ENCODE measurements at places on chromosomes 13 and 19. TPM values are rescaled to one million over a fixed set of nuclear protein-coding genes. Genes with fewer than 3 reads are reported as not detected.

LIN7B gene
- 6.7 TPM for total RNA-seq

TEKTIP1 gene
- total RNA-seq, result not detected

GRK1 gene
- total RNA-seq, result not detected

SBSN gene
- total RNA-seq, result 3.2 TPM

NLRP5 gene
- not detected for total RNA-seq

ATP8A2 gene
- total RNA-seq, result not detected

CLIP3 gene
- 0.95 TPM for total RNA-seq

GPR42 gene
- not detected for total RNA-seq

SIGLEC8 gene
- total RNA-seq, result not detected

GAPDHS gene
- not detected for total RNA-seq

SOHLH2 gene
- total RNA-seq, result not detected

GPR183 gene
- not detected for total RNA-seq

SHISA7 gene
- not detected for total RNA-seq

ZNF100 gene
- not detected for total RNA-seq

RNF225 gene
- total RNA-seq, result not detected

TMPRSS9 gene
- total RNA-seq, result not detected

ZNF304 gene
- total RNA-seq, result 2.3 TPM

ZNF587B gene
- 7.1 TPM for total RNA-seq

SRRM5 gene
- total RNA-seq, result 0.98 TPM

ALG11 gene
- 5.8 TPM for total RNA-seq

SHD gene
- not detected for total RNA-seq

CCNE1 gene
- total RNA-seq, result 25.1 TPM

ZIM2 gene
- not detected for total RNA-seq

PROZ gene
- not detected for total RNA-seq

SMIM17 gene
- not detected for total RNA-seq

CKM gene
- total RNA-seq, result not detected

FAM124A gene
- total RNA-seq, result 3.2 TPM

NOTCH3 gene
- total RNA-seq, result 8.7 TPM

CEACAM4 gene
- total RNA-seq, result not detected

ATP4A gene
- not detected for total RNA-seq

ZNF737 gene
- not detected for total RNA-seq

POU2F2 gene
- 0.22 TPM for total RNA-seq

KLK12 gene
- total RNA-seq, result not detected

TRAPPC2B gene
- total RNA-seq, result 12.2 TPM

ZIC2 gene
- total RNA-seq, result 8.1 TPM

Data from A549 treated with ZK216348 at 1 μM for 4 hours (cell line).